Forelimb muscle (tissue), 1 donor: ENCODE measurements at places on chromosomes 2 and 18. TPM values are rescaled to one million over a fixed set of nuclear protein-coding genes. Genes with fewer than 3 reads are reported as not detected.

- no peak for DNase-seq
These were observed 33.4 kb upstream of the ZNF396 start for GRCh38 chr18:35410561-35410960.

GRCh38 chr2:63849381-63850203 is 7.9 kb downstream of the UGP2 start:
- no peak for DNase-seq

GRCh38 chr18:54210463-54210862 is 14.0 kb downstream of the MBD2 start:
- no peak for DNase-seq

GRCh38 chr2:20136149-20136548 is 84.7 kb upstream of the LAPTM4A start:
- no peak for DNase-seq

GRCh38 chr2:104656571-104657163 is 197.2 kb upstream of the POU3F3 start:
- no peak for DNase-seq

GRCh38 chr2:237485844-237486243 is 1.2 kb upstream of the MLPH start:
- DNase-seq: no peak

DNA sequence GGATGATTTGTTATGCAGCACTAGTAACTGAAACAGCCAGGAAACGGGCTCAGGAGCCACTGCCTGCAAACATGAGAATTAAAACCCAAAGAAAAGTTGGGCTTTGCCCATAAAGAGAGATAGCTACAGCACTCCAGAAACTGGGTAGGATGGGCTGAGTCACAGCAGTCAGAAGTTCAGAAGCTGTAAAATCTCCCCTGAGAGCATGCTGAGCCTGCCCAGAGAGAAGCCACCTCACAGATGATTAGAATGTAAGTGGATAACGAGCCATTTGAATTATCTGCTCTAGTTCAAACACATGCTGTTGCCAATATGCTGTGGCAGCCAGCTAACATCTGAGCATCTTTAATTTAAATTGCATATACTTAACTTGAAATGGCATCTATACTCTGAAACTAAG is 388.1 kb upstream of the ACVR2A start:
- DNase-seq: no peak

- no peak for DNase-seq
These were observed 179.9 kb upstream of the HS6ST1 start for GRCh38 chr2:128498589-128498988.

GRCh38 chr2:138637061-138637460 is 135.5 kb downstream of the SPOPL start:
- DNase-seq: no peak

- DNase-seq: no peak
These were observed 251.7 kb downstream of the PHLPP1 start for GRCh38 chr18:62967089-62967488.

DNA sequence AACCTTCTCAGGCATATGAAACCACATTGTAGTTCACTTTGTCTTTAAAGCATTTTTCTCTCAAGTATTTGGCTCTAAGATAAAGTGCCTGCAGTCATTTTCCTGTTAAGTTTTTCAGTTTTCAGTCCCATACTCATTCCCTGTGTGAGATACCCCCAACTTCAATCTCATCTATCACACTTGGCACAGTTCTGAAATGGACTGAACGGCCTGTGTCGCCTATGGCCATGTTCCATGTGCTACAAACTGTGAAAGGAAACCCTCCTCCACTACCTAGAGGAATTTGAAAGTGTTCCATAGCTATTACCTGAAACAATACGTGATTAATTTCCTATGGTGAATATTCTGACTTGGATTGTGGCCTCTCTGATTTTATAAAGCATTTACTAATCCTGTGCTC is 319.1 kb downstream of the CTNNA2 start:
- no peak for DNase-seq

- DNase-seq: no peak
These were observed 51.6 kb downstream of the HNRNPLL start for GRCh38 chr2:38551171-38551570.

DNA sequence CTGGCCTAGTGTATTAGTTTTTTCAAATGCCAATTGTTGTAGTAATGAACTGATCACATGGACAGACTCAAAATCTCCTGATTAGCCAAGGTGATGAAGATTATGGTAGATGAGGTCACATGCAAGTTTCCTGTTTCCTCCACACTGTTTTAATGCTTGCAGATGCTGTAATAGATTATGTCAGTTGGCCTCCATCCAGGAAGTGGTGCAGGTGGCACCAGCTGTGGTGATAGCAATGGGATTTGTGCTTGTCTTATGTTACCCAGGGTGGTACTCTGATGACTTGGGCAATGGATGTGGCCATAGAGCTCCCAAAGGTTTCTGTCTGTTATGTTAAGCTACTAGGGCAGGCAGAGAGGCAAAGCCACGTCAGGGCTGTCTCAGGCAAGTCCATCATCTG is 332.9 kb upstream of the DDX18 start:
- DNase-seq: no peak

GRCh38 chr2:85215081-85215447 is 81.9 kb downstream of the TCF7L1 start:
- no peak for DNase-seq

GRCh38 chr2:148252646-148253045 is 231.8 kb downstream of the MBD5 start:
- DNase-seq: no peak

GRCh38 chr2:210752532-210752931 is 196.1 kb downstream of the CPS1 start:
- DNase-seq: no peak

GRCh38 chr2:221494556-221494955 is 77.5 kb downstream of the EPHA4 start:
- no peak for DNase-seq

GRCh38 chr2:101114268-101114783 is 36.9 kb downstream of the TBC1D8 start:
- no peak for DNase-seq

- no peak for DNase-seq
These were observed 32.2 kb upstream of the LPIN2 start for GRCh38 chr18:3044931-3045698.

GRCh38 chr2:230678451-230678850 is 34.2 kb upstream of the CAB39 start:
- DNase-seq: no peak

GRCh38 chr2:161123531-161124030 is 36.6 kb upstream of the TANK start:
- DNase-seq: no peak

- peak; percentile 51 for DNase-seq
These were observed 218.4 kb downstream of the CDH20 start for GRCh38 chr18:61551586-61551985.

GRCh38 chr2:111058264-111058663 is 62.5 kb upstream of the BCL2L11 start:
- DNase-seq: no peak

DNA sequence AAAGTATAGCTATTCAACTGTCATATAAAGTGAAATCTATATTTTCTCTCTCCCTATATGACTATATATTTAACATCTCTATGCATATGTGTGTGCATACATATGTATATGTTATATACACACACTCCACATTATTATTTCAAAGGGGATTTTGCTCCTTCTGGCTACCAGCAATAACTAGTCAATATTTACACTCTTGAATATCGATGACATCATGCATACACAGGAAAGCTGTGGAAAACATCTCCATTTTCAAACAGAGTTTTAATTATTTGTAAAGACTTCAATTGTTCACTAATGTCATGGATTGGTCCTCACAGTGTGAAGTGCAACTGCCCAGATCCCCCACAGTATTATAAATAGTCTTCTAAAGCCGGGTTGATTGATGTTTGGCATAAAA is 195.9 kb upstream of the TCF4 start:
- no peak for DNase-seq

GRCh38 chr2:61100801-61101200 is 35.1 kb downstream of the SANBR start:
- DNase-seq: no peak

DNA sequence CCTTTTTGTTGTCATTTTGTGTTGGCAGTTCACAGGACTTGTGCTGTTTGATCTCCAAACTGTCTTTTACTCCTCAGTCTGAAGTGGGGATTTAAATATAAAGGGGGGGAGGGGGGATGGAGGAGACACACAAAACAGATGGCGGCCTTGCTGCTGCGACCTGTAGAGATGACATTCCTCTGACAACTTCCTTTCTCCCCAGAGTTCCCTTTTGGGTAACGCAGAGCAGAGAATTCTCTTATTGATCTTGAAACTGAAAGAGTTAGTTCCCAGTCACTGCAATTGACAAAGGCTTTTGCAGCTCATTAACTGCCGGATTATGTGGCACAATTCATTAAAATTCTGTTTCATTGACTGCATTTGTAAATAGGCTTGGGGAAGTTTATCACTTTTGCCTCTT is 279.3 kb downstream of the TSN start:
- DNase-seq: no peak

GRCh38 chr2:675982-676646 is 1.1 kb downstream of the TMEM18 start:
- no peak for DNase-seq

GRCh38 chr18:24685254-24685959 is 225.0 kb downstream of the HRH4 start:
- no peak for DNase-seq

- no peak for DNase-seq
These were observed 77.1 kb upstream of the CD302 start for GRCh38 chr2:159875083-159875482.

DNA sequence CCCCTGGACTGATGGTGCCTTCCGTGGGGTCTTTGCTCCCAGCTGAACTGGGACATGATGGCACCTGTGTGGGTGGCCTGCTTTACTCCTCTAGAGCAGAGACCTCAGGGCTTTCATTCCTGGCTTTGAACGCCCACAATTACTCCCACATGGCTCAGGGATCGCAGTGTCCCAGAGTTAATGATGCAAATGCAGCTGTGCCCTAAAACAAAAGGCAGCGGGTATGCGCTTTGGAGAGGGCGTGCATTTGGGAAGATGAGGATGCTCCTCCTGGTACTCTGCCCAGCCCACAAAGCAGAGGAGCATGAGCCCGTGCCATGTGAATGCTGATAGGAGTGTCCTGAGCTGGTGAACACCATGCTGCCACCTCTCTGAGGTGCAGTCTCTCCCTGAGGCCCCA is 173.4 kb downstream of the FHOD3 start:
- DNase-seq: no peak

GRCh38 chr2:217827430-217828201 is 175.2 kb downstream of the TNS1 start:
- no peak for DNase-seq

DNA sequence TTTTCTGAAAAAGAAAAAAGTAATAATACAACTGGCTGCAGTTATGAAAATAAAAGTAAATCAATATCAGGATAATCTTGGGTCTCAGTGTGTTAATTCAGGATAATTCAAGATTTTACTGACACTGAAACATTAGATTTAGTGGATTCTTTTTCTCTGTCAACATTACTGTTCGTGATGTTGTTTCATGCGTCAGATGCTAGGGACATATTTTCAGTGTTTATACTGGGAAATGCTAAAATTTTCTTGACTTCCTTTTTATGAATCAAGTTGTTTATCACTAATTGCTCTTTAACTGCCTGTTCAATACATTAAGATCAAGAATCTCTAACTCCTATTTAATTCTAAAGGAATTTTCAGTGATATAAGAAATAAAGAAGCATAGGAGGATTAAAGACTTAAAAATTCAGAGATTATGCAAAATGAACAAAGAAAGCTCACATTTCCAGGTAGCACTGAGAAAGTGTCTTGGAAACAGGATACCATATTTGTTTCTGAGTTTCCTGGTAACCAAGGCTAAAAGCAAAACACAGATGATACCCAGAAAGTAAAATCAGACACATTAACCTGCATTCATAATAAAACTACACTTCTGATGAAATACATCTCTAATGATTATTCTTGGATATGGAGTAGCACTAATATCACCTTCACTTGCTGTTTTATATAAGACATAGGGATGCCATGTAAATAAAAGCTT is 174.0 kb downstream of the ARL4C start:
- DNase-seq: no peak

- DNase-seq: no peak
These were observed 8.7 kb upstream of the NGEF start for GRCh38 chr2:233021771-233022170.

DNA sequence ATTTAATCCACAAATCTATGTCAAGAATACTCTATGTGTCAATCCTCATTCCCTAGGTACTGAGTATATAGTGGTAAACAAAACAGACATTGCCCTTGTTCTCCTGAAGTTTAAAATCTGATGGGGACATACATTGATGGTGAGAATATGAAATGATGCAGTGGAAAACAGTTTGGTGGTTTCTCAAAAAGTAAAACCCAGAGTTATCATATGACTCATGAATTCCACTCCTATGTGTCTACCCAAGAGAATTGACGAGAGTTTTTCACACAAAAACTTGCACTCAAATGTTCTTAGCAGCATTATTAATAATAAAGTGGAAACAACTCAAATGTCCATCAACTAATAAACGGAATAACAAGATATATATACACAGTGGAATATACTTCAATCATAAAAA is 586.7 kb downstream of the CCDC85A start:
- no peak for DNase-seq

DNA sequence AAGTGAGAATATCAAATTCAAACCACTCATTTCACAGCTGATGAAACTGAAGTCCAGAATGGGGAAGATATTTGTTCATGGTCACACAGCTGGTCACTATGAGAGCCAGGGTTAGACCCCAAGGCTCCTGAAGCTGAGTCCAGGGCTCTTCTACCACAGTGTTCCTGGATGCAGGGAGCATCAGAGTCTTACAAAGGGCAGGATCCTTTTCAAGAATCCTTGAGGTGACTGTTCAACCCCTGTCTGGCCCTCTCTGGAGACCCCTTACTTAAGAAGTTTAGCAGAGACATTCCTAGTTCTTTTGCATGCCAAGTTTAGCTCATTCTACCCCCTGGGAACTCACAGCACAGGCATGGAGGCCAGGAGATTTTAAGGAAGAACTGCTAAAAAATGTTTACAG is 15.7 kb downstream of the PROKR1 start:
- DNase-seq: no peak

- no peak for DNase-seq
These were observed 912.6 kb upstream of the FSHR start for GRCh38 chr2:50066873-50067272.

- no peak for DNase-seq
These were observed 59.0 kb upstream of the SPRED2 start for GRCh38 chr2:65491381-65491905.

The CYP27A1 gene
- 21.2 TPM for polyA plus RNA-seq

The CYP1B1 gene
- 1.7 TPM for polyA plus RNA-seq

The POU3F3 gene
- polyA plus RNA-seq: 0.13 TPM

The MERTK gene
- 4.0 TPM for polyA plus RNA-seq

The ABCB11 gene
- not detected for polyA plus RNA-seq

The ANTXR1 gene
- polyA plus RNA-seq: 123 TPM

The LYG2 gene
- 0.22 TPM for polyA plus RNA-seq

The TRIP12 gene
- polyA plus RNA-seq: 172 TPM

The NOSTRIN gene
- 9.2 TPM for polyA plus RNA-seq

The GAREM1 gene
- 7.3 TPM for polyA plus RNA-seq

The TWIST2 gene
- polyA plus RNA-seq: 5.5 TPM

The EPG5 gene
- polyA plus RNA-seq: 12.8 TPM

The LBH gene
- 17.4 TPM for polyA plus RNA-seq

The EPC2 gene
- polyA plus RNA-seq: 23.6 TPM

The MSTN gene
- polyA plus RNA-seq: 32.8 TPM

The SERPINB11 gene
- not detected for polyA plus RNA-seq

The RAB27B gene
- 0.61 TPM for polyA plus RNA-seq
